ENCODE measurements at places on chromosomes 7 and 10.

GRCh38 chr7:29499932-29500331 is 63.7 kb upstream of the PRR15 start:
- DNase-seq, result no peak

DNA sequence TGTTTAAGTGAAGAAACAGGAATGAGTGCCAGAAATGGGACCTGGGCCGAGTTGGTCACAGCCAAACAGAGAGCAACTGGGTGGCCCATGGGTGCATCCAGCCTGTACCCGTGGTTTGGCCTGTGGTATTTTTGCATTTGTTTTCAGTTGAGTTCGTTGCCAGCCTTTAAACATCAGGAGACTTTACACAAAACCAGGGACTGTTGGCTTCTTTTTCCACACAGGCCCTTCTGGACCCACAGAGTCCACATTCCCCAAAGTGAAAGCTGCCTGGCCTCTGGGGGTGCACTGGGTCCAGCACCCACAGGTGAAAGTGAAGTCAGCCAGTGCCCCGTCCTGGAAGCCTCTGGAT is 54.1 kb upstream of the TNS3 start:
- no peak for DNase-seq

DNA sequence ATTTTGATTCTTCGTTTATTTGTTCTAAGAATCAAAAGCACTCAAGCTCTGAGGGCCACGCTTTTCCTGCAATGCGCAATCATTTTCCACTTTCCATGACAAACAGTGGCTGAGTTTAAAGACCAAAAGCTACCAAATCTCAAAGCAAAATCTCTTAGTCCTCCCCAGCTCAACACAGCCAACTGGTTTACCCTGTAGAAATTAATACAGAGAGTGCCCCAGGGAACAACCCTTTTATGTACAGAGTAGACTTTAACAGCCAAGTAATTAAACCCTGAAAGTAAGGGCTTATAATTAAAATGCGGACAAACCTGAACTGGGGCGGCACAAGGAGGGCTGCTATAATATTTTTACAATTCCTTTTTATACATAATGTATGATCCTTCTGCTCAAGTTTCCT is 53.2 kb downstream of the FAM53B start:
- DNase-seq, result no peak

- no peak for DNase-seq
Measured at GRCh38 chr7:97503367-97504094, 228.4 kb upstream of the TAC1 start.

DNA sequence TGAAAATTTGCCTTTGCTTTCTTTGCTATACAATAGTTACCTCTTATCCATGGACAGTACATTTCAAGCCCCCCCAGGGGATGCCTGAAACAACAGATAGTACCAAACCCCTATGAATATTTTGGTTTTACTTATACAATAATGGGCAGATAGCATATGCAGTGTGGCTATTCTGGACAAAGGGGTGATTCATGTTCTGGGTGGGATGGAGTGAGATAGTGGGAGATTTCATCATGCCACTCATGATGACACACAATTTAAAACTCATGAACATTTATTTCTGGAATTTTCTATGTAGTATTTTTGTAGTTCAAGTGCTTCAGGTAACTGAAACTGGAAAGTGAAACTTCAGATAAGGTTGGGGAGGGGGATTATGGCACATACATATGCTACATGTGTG is 12.0 kb downstream of the STARD3NL start:
- DNase-seq, result no peak

- no peak for DNase-seq
Measured at GRCh38 chr7:106534271-106534846, 126.6 kb downstream of the CCDC71L start.

DNA sequence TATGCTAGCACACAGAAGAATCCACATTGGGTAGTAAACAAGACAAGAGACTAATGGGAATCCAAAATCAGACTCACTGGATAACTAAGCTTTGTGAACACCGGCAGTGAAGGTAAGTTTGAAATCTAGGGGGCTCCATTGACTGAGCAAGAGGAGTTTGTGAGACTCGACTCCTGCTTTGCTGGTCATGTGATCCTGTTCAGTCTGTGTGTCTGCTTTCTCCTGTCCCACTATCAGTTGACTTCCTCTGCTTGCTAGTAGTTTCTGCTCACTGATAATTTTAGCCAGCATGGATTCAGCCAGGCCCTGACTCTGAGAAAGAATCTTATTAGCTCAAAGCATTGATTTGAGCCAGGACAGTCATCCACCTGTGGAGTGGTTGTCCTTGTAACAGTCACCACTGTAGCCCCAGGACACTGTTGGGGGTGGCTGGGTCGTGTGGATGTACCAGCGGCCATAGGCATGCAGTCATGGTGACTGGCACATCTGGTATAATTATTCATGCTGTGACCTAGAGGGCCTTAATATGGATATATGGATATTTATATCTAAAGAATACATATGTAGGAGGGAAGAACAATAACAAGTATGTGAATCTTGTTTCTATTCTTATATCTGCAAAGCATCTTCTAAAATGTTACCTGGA is 44.4 kb downstream of the DNAH11 start:
- no peak for DNase-seq

- DNase-seq, result no peak
Measured at GRCh38 chr7:66348531-66348930, 143.4 kb downstream of the TPST1 start.

GRCh38 chr10:44065788-44066526 is 318.9 kb downstream of the CXCL12 start:
- DNase-seq, result no peak

DNA sequence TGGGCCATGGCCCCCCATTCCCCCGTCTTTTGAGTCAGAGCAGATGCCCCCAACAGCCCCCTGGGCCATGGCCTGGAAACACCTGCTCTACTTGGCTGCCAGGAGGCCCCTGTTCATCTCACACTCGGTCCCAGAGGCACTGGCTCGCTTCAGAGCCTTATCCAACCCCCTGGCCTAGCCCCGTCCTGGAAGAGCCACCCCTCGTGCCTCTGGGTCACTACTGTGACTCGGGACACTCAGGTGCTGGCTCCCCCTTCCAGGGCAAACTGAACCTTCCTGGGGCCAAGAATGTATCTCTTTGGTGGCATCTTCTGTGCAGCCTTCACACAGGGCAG is 7.0 kb downstream of the POLR2J start:
- DNase-seq, result peak; percentile 50

DNA sequence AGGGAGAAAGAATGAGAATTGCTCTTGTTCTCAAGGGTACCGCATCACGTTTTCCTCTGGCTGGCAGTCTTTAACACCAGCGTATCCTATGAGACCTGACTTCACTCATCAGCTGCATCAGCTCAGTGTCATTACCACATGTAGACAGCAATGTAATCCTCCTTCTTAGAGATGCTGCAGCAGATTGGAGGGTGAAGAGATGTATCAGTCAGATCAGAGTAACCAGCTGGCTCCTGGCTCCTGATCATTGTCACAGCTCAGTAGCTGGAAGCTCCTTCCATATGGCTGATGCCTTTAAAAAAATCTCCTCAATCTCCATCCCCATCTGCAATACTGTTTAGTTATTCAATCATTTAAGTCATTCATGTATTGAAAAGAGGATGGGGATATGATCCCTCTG is 39.7 kb upstream of the EPHB6 start:
- no peak for DNase-seq

GRCh38 chr10:51430506-51430905 is 268.9 kb downstream of the CSTF2T start:
- DNase-seq, result no peak

- DNase-seq, result no peak
Measured at GRCh38 chr10:85858776-85859515, 507.6 kb downstream of the GRID1 start.

GRCh38 chr7:17781491-17782215 is 158.6 kb downstream of the SNX13 start:
- DNase-seq, result no peak

DNA sequence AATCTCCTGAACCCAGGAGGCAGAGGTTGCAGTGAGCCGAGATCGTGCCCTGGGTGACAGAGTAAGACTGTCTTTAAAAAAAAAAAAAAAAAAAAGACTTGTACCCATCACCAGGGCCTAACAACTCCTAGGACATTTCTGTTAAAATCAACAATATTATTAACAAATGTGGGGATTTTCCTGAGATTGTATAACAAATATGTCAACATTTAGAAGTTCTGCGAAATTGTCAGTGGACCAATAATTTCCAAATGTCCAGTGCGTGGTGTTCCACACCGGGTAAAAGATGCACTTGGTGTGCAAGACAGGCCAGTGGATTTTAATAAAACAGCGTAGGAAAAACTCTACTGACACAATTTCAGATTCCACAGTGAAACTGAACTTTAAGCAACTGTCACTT is 71.1 kb downstream of the TNS3 start:
- no peak for DNase-seq

GRCh38 chr10:58557714-58558113 is 45.0 kb downstream of the BICC1 start:
- no peak for DNase-seq

DNA sequence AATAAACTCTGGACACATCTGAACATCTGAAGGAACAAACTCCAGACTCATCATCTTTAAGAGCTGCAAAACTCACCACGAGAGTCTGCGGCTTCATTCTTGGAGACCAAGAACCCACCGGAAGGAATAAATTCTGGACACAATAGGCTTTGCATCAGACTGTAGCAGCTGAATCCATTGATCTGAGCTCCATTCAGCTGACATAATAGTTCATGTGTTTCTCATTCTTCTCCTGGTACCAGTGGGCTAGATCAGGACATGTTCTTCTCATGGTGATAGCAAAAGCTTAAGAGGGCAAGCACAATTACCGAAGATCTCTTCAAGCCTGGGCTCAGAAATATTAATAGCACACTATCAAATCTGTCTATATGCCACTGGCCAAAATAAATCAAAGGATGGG is 20.5 kb upstream of the GNAI1 start:
- no peak for DNase-seq

DNA sequence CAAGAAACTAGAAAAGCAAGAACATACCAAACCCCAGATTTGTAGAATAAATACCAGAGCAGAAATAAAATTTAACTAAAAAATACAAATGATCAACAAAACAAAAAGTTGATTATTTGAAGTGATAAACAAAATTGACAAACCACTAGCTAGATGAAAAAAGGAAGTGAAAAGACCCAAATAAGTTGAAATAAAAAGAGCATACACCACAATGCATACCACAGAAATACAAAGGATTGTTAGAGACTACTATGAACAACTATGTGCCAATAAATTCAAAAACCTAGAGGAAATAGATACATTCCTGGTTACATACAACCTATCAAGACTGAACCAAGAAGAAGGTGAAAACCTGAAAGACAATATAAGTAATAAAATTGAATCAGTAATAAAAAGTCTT is 333.4 kb downstream of the SH2D4B start:
- DNase-seq, result no peak

DNA sequence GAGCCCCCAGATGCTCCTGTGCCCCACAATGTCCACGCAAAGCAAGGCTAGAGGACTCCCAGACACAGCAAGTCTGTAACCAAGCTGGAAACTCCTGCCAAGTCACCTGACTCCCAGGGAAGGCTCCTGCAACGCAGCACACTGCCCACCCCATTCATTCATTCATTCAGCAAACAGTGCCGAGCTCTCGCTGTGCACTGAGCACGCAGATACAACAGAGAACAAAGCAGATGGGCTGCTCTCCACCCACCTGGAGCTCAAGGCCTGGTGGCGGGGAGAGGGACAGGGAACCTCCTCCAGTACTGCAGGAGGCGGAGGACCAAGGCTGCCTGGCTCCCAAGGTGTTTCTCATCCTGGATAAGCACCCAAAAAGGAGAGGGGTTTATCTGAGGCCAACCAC is 8.6 kb downstream of the KCNH2 start:
- no peak for DNase-seq

- DNase-seq, result no peak
Measured at GRCh38 chr10:89609833-89610346, 35.2 kb downstream of the PANK1 start.

GRCh38 chr7:131306777-131307176 is 20.9 kb upstream of the MKLN1 start:
- no peak for DNase-seq

DNA sequence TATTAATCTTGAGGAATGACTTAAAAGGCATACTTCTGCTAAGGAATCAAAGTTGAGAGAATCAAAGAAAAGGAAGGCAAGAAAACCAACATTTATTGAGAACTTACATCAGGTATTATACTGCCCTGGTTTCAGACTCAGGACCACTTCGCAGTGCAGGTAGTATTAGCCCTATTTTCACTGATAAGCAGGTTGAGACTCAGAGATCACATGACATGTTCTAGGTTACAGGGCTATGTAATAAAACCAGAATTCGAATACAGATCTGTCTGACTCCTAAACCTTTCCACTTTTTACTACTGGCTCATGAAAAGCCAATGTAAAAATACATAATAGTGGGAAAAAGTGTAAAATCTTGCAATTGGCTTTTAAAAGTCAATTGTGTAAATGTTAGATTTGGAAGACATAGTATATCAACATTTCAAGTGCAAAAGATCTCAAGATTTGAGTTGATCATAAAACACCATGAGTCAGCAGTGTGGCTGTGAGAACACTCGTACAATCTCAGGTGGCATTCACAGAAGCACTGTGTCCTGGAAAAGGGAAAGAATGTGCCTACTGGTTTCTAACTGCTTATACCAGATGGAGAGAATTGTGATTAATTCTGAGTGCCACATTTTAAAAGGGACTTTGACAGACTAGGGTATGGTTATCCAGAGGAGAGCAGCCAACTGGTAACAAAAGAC is 195.8 kb upstream of the MKLN1 start:
- no peak for DNase-seq

DNA sequence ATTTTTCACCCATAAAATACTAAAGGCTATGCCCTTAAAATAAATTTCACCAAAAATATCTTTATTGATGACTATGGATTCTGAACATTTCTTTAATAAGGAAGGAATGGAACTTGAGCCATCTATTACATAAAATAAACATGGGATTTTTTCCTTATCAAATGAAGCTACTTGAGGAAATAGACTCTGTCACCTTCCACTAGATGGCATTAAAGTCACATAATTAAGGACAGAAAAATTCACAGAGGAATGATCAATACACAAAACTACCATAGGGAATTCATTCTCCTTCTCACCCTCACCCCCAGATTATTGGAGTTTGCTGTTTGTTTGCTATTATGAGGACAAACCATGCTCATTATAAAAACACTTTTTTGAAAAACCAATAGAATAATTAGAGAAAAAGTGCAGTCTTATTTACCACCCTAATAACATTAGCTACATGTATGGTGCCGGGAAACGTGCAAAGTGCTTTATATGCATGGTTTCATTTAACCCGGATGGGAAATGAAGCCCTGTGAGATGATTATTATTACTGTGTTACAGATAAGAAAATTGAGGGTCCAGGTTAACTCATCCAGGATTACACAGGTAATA is 21.1 kb upstream of the FOXI2 start:
- DNase-seq, result no peak

DNA sequence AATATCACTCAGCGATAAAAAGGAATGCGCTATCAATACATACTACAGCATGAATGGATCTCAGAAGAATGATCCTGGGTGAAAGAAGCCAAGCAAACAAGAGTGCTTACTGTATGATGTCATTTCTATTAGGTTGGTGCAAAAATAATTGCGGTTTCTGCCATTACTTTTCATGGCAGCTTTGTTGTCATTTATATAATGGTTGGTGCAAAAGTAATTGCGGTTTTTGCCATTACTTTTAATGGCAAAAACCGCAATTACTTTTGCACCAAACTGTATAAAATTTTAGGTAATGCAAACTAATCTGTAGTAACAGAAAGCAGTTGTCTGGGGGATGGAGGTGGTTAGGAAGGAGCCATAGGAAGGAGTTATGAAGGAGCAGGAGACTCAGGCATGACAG is 318.3 kb upstream of the ZMIZ1 start:
- DNase-seq, result no peak

- DNase-seq, result no peak
Measured at GRCh38 chr10:88120599-88121333, 257.3 kb downstream of the PTEN start.

- no peak for DNase-seq
Measured at GRCh38 chr7:19552576-19552975, 156.3 kb downstream of the POLR1F start.
